ENCODE measurements at places on chromosomes 6 and 20.
A peak's percentile ranks its signal among the peaks of the same experiment; 100 is the strongest.

GRCh38 chr6:40387127-40387870 lies 199.9 kb downstream of the LRFN2 start:
- no peak for DNase-seq

DNA sequence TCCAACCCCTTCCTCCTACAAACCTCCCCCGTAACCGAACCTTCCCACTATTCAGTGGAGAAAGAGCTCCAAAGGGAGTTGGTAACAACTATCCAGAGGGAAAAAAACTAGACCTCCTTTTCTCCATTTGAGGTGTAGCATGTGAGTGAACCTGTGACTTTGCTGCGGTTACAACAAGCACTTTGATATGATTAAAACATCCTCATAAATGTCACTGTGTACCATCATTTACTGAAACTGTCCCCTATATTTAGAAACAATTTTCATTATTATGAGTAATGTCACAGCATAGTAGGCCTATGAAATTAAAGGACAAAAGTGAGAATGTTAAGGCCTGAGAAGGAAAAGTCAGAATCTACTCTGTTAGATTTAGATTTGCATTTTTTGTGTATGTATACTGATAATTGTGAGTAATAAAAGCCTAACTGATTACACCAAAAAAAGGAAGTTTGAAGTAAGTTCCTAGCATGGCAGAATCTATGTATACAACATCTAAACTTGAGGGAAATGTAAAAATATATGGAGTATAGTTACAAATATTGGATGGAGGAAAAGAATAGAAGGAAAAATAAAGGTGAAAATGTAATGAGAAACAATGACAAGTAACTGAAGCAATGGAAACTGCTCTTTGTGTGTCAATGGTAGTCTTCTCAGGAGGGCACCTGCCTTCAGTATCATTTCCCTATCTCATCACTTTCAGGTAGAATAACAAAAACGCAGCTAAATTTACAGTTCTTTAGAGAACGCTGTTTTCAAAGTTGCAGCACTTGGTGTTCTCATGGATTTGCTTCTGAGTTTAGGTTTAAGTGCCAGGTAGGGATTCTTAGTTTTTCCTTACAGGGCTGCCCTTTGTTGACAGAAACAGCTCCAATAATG lies 145.9 kb downstream of the IMPG1 start:
- DNase-seq: no peak

- DNase-seq: no peak
Measured at GRCh38 chr6:11042750-11043377, 1.2 kb downstream of the ELOVL2 start.

DNA sequence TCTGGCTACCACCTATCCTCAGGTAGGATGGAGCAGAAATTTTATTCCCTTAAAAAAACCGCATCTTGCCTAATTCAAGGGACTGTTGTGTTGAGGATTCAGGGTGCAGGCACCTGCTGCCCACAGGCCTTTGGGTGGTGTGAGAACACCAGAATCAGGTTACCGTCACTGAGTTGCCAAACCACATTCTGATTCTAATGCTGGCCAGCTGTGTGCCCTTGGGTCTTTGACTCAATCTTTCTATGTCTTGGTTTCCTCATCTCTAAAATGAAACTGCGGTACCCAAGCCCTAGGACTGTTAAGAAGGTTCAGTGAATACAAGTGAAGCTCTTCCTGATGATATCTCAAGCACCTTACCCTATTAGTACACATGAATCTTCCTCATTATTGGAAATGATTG lies 827.3 kb downstream of the DHX35 start:
- DNase-seq: no peak

DNA sequence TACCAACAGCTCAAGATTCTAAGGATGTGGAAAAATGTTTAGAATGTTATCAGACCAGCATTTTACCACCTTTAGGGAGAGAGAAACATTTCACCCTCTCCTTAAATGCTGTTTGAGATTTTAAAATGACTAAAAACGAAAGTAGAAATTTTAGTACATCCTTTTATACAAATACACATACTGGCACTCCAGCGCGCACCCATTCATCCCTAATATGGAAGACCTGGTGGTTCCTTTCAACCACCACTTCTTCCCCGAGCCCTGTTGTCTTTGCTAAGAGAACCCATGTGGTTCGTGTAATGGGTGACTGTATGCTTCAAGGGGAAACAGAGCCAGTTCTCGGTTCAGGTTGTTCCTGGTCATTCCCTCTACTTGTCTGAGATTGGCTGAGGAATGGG lies 21.3 kb downstream of the SPATA2 start:
- no peak for DNase-seq

DNA sequence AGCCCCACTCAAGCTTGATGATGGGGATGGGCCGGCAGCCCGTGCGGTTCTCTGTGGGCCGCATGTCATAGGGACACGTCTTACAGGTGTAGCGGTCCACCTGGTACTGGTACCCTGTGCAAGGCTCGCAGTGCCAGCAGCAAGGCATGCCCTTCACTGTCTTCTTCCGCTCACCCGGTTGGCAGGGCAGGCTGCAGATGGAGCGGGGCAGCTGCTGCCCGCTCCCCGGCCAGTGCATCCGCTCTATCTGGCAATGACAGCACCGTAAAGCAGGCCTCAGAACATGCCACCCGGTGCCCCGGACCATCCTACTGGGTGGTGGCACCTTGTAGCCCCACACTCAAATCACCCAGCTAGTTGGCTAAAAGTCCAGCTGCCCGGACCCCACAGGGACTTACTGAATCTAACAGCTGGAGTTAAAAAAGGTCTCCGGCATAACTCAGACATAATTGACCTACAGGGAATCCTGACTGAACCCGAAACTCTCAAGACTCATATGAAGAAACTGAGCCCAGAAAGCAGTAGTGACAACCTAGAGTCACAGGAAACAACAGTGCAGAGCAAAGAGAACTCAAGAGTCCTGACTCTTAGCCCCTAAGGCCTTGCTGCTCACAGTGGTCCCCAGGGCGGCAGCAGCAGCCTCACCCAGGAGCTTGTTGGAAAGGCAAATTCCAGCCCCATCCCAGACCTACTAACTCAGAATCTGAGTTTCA lies 109.4 kb downstream of the GRM4 start:
- no peak for DNase-seq

DNA sequence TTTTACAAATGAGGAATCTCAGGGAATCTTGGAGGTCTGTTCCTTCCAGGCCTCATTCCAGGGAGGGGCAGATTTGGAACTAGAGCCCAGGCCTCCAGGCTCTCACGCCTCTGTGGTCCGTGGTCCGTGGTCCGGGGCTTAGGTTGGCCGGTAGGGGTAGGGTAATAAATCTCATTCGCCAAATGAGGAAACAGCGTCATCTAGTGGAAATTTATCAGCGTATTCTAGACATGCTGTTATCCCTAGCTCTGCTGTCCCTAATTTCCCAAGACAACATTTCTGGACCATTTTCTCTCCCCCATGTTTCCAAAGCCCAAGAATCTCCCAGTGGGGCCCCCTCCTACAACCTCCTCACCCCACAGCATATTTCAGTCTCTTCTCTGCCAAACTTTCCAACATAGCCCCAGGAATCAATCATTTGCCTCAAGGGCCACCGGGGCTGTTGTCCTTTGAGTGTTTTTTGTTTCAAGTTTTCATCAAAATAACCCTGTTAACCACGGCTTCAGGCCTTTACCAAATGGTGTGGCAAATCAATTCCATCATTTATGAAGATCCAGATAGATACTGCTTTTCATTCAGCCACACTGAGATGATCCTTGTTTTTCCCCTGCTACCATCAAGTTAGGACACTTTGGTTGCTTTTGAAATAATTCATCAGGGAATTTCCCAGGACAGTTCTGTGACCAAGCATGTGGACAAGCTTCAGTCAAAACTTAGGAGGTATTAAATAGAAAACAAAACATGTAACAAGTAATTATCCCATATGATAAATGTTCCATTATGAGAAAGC lies 126.8 kb downstream of the ALDH8A1 start:
- DNase-seq: peak; percentile 87

- DNase-seq: no peak
Measured at GRCh38 chr6:105322499-105323225, 80.2 kb downstream of the PREP start.

GRCh38 chr20:4632876-4633275 lies 88.8 kb upstream of the PRND start:
- DNase-seq: no peak

GRCh38 chr6:169337886-169338445 lies 84.3 kb upstream of the THBS2 start:
- DNase-seq: no peak

DNA sequence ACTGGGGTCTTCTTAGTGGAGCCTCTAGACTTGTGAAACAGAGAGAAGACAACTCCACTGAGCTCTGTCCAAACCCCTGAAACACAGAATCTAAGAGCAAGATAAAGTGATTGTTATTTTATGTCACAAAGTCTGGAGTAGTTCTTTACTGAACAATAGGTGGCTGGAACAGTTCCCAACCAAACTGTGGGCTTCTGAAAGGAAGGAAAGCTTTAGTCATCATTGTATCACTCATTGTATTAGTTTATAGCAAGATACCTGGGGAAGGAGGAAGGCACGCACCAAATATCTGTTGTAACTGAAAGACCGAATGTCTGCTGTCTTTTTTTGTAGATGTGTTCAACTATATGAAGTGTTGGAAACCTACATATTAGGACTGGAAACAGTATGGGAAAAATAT lies 284.9 kb upstream of the TBX18 start:
- no peak for DNase-seq

DNA sequence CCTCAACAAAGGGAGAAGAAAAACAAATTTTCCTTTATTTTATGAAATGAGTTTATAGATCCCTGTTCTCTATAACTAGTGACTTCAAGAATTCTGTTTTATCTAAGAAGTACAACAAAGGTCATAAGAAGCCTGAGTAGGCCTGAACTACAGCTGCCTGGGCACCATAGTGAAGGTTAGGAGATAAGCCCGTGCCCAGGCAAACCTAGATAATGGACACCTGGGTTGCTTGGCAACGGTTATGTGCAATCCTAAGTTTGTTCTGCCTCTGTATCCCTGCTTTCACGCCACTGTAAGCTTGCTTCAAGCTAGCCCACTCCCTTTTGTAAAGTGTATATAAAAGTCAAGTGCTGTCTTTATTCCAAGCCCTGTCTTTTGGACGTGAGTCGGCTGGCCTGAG lies 23.2 kb downstream of the SCGN start:
- DNase-seq: no peak

DNA sequence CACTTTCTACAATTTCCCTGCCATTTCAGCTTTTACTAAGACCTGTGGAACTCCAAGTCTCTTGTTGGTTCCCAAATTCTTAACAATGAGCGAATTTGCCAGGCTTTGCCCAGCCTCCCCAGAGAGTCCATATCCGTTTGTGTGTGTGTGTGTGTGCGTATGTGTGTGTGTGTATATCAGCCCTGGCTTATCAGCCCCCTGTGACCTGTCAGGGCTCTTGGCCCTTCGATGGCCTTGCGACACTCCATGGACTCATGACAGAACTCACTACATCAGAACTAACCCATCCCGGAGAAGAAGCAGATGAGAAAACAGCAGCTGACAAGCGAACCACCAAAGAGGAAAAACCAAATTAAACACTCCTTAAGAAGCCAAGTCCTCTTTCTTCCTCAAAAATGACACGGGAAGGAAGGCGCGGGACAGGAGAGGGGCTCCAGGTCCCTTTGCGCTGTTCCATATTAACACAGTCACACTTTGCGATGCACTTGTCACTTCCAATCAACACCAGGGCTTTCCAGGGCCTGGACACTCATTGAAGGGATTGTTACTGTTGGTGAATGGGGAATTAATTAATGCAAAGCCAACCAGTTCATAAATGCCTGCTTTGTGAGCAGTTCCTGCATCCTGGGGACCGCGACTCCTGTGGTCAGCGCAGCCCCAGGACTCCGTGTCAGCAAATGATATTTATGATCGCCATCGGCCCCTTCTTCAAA lies 524.0 kb downstream of the CD83 start:
- no peak for DNase-seq

DNA sequence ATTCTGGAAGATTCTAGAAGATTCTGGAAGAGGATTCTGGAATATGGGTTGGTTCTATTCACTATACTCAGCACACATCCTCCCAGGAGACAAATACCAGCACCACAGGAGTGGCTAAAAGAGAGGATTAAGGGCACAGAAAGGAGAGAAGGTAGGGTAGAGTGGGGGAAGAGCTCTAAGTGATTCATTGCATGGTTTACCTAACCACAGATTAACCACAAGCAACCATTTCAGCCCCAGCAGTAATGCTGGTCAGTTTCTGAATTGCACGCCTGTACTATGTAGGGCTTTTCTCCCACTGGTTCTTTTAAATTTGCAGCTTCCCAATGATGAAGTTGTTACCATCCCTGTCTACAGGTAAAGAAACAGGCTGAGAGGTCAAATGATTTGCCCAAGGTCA lies 192.7 kb upstream of the PMEPA1 start:
- peak; percentile 79 for DNase-seq

GRCh38 chr6:156065849-156066248 lies 610.2 kb upstream of the NOX3 start:
- no peak for DNase-seq

GRCh38 chr20:38441916-38442315 lies 6.8 kb upstream of the SNHG17 start:
- DNase-seq: peak; percentile 17

DNA sequence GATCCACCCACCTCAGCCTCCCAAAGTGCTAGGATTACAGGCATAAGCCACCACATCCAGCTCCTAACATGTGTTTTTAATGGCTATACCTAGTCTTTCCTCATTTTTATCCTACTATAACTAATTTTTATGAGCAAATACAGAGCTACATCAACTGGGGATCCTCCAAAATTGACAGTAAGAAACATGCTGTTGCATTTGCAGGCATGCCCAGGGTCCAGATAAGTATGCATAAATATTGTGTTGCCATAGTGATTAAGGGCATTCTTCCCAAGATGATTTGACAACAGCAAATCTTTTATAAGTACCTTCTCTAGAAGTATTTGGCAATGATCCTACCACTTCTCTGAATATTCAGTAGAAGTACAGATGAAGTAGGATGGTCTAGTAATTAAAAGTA lies 41.9 kb upstream of the MOXD1 start:
- DNase-seq: peak; percentile 23

- DNase-seq: peak; percentile 72
Measured at GRCh38 chr20:1894471-1894950, 696 bp upstream of the SIRPA start.

DNA sequence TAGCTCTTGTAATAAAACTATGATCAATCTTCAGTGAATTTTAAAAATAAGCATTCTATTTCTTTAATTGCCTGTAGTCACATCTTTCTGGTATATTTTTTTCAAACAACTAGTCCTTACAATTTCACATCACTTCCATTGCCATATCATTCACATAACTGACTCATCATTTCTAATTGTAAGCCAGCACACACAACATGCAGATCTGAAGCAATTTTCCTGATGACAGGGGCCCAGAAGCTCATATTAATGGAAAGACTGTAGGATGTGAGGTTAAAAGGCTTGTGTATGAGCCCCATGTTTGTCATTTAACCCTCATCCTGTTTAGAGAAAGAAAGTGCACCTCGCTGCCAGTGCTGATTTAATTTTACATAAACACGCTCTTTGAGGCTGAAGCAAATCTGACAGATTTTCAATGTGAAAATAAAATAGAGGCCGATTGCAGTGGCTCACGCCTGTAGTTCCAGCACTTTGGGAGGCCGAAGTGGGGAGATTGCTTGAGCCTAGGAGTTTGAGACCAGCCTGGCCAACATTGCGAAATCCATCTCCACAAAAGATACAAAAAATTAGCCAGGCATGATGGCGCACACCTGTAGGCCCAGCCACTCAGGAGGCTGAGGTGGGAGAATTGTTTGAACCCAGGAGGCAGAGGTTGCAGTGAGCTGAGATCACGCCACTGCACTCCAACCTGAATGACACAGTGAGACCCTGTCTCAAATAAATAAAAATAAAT lies 40.1 kb upstream of the LTV1 start:
- no peak for DNase-seq
